ENCODE measurements at places on chromosomes 6 and 20. TPM values are rescaled to one million over a fixed set of nuclear protein-coding genes. Genes with fewer than 3 reads are reported as not detected.
A peak's percentile ranks its signal among the peaks of the same experiment; 100 is the strongest.

DNA sequence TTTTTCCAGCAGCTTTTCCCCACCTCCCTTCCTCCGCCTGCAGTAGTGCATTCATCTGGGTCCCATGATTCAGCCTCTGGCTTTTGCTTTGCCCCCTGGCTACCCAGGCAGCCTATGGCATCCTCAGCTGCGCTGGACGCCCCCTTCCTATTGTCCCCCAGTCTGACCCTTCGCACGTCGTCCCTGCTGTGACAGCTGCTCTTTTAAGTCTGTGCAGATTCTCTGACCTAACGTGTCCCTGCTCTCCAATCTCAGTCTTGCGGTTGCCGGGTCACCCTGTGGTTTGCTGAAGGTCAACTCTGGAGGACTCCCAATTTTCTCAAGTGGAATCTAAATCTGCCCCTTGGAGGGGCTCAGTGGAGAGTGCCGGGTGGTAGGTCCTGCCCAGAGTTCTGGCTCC, 294.3 kb downstream of the CDC5L start:
- H3K36me3 ChIP-seq, result peaks cover 4% of the 10 kb centered on the region
- H3K27ac ChIP-seq, result no peak overlapping the region
- H3K4me3 ChIP-seq, result no peak overlapping the region
- peaks cover 26% of the 10 kb centered on the region for H3K4me1 ChIP-seq
- no peak for DNase-seq

GRCh38 chr6:30171677-30172471, 8.5 kb downstream of the TRIM15 start:
- H3K4me1 ChIP-seq, result no peaks in the 10 kb centered on the region
- no peak overlapping the region for H3K27ac ChIP-seq
- no peak overlapping the region for H3K4me3 ChIP-seq
- H3K27me3 ChIP-seq, result peaks cover 54% of the 10 kb centered on the region
- no peak for DNase-seq

GNRH2 gene
- not detected for total RNA-seq

TMEM200A gene
- total RNA-seq, result 117 TPM

DNA sequence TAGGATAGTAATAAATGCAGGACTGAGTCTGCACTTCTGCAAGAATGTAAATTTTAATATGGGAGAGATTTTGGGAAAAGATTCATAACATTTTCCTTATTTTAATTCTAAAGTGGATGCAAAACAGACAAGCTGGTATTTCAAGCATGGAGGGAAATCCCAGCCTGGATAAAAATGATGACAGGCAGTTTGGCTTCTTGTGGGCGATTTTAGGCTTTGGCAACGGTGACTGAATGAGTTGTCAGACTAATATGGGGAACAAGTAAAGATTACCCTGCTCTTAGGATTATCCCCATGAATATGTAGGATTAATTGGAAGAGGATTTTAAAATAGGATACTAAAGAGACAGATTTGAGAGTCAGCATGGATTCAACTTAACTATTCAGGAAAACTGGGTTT, 21.0 kb downstream of the OGFRL1 start:
- H3K27ac ChIP-seq, result no peak overlapping the region
- peaks cover 8% of the 10 kb centered on the region for H3K36me3 ChIP-seq

MATN4 gene
- total RNA-seq, result not detected

ZSCAN9 gene
- 8.0 TPM for total RNA-seq

GRCh38 chr6:36326356-36326995, 10.2 kb downstream of the BNIP5 start:
- H3K36me3 ChIP-seq, result no peaks in the 10 kb centered on the region
- no peak overlapping the region for H3K4me3 ChIP-seq
- no peak overlapping the region for H3K27ac ChIP-seq
- H3K27me3 ChIP-seq, result peaks cover 52% of the 10 kb centered on the region

DNA sequence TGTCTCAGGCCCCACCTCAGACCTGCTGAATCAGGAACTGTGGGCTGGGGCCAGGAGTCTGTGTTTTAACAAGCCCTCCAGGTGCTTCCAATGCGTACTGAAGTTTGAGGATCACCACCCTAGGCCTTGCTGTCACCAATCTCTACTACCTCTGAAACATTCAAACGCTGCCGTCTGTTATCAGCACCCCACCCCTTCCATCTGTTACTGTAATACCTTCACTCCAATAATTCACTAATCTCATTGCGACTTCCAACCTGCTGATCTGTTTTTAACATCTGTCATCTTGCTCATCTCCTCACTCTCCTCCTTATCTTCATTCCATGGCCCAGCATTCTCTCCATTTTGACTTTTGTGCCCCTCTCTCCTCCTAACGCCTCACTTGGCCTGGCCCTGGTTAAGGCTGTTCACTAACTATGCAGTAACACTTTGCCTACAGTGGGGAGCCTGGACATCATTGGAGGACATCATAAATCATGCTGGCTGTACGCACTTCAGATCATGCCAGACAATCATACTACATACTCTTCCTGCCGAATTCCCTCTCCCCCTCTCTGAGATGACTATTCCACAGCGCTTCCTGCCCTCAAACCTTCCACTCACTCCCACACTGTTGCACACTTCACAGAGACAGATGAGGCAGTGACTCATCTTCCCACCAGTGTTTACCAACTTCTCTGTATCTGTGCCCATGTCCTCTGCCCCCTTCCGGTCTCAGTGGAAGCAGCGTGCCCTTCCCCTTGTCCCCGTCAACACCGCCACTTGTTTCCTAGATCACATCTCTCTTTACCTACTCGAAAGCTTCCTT, 3.0 kb upstream of the GUCA1B start:
- no peak overlapping the region for H3K27ac ChIP-seq
- H3K4me3 ChIP-seq, result no peak overlapping the region
- peaks cover 3% of the 10 kb centered on the region for H3K27me3 ChIP-seq
- H3K36me3 ChIP-seq, result peaks cover 4% of the 10 kb centered on the region
- peak; percentile 72 for DNase-seq

SLC26A8 gene
- total RNA-seq, result not detected

DNA sequence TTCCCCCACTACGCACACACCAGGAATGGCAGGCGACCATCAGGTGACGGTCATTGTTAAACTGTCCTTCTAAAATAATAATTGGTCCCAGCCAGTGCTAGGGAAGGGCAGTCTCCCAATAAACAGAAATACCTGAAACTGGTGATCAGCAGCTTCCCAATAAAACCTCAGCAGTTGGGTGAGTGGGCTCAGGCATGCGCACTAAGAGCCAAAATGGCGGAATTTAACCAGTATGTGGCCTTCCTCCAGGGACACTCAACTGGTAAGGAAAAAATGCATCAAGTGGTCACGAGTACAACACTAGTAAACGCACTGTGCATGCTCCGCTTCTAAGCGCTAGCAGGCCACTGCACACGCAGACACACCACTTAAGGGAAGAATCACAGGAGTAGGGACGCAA, 34.8 kb downstream of the F13A1 start:
- no peak for DNase-seq
- H3K36me3 ChIP-seq, result no peaks in the 10 kb centered on the region
- no peak overlapping the region for H3K4me3 ChIP-seq
- peaks cover 1% of the 10 kb centered on the region for H3K27me3 ChIP-seq
- H3K4me1 ChIP-seq, result no peaks in the 10 kb centered on the region

- DNase-seq, result no peak
- H3K4me1 ChIP-seq, result peaks cover 6% of the 10 kb centered on the region
- peaks cover 15% of the 10 kb centered on the region for H3K27me3 ChIP-seq
- H3K36me3 ChIP-seq, result no peaks in the 10 kb centered on the region
These were observed 153.2 kb upstream of the TAB2 start for GRCh38 chr6:149164199-149164750.

DNA sequence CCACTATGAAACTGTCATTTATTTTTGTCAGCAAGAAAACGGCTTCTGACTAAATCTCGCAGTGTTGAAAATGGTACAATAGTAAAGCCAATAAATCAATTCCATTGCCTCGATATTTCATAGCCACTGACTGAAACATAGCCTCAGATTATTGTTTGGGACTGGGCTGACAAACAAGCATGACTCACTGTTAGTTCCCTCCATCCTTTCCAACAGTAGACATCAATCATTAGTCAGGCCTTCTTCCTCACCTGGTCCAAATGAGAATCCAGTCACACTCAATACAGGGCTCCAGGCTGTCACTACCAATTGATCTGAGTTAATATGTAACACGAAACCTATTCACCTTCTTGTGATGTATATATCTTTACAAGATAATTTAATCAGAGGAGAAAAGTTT, 66.1 kb downstream of the ADGRB3 start:
- H3K4me1 ChIP-seq, result no peaks in the 10 kb centered on the region
- no peak for DNase-seq
- no peak overlapping the region for H3K4me3 ChIP-seq
- no peaks in the 10 kb centered on the region for H3K36me3 ChIP-seq

PCED1A gene
- total RNA-seq, result 24.4 TPM

DNA sequence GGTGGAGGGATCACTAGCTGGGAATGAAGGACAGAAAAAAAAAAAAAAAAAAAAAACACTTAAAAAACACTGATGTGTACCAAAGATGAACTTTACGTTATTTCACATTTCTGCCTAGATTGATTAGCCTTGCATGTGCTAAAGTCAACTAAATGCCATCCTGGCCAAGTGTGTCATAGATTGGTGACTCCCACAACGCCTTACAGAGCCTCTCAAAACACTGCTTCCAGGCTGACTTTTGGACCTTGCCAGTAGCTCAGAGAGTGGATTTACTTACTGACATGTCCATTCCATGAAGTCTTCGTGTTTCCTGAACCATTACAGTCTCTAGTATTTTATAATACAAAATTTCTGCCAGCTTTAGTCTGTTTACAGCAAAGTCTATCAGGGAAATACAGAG, 40.5 kb downstream of the RBL1 start:
- H3K4me3 ChIP-seq, result no peak overlapping the region
- H3K36me3 ChIP-seq, result peaks cover 27% of the 10 kb centered on the region
- DNase-seq, result no peak
- H3K27ac ChIP-seq, result no peak overlapping the region
- no peaks in the 10 kb centered on the region for H3K4me1 ChIP-seq
- H3K27me3 ChIP-seq, result peaks cover 2% of the 10 kb centered on the region

Measured in HFFc6 (cell line).